ENCODE measurements at places on chromosomes 3 and 15. TPM values are rescaled to one million over a fixed set of nuclear protein-coding genes. Genes with fewer than 3 reads are reported as not detected.
A peak's percentile ranks its signal among the peaks of the same experiment; 100 is the strongest.

DNA sequence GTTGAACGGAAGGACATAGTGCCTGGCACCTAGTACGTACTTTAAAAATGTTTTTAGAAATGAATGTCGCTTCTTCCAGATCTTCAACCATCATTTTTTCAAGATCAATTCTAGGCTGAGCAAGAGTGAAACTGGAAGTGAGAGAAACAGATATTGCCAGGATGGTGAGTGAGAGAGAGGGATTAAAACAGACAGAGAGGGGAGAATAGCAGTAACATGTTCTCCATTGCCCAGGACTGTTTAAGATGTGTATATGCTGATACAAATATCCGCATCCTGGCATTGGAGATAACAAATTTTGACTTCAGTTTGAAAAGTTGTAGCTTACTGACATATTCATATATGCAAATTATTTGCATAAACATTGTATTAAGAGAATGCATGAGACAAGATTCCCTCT lies 1156.1 kb downstream of the TBL1XR1 start:
- H3K4me3 ChIP-seq, result no peak overlapping the region
- no peaks in the 10 kb centered on the region for H3K36me3 ChIP-seq
- peaks cover 11% of the 10 kb centered on the region for H3K4me1 ChIP-seq
- no peak for DNase-seq
- H3K27me3 ChIP-seq, result no peaks in the 10 kb centered on the region
- no peak overlapping the region for H3K27ac ChIP-seq

DNA sequence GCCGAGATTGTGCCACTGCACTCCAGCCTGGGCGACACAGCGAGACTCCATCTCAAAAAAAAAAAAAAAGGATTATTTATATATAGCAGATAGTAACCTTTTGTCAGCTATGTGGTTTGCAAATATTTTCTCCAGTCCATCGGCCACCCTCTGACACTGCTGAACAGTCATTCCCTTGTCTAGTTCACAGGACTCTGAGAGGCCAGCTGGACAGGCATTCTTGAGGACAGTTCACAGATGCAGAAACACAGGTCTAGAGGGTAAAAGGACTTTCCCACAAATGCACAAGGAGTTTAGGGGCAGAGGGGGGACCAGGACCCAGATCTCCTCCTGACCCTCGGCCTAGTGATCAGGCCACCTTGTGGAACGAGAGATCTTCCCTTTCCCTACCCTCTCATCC lies 7.5 kb upstream of the TMEM40 start:
- H3K36me3 ChIP-seq, result no peaks in the 10 kb centered on the region
- no peak overlapping the region for H3K4me3 ChIP-seq
- no peak overlapping the region for H3K27ac ChIP-seq

DNA sequence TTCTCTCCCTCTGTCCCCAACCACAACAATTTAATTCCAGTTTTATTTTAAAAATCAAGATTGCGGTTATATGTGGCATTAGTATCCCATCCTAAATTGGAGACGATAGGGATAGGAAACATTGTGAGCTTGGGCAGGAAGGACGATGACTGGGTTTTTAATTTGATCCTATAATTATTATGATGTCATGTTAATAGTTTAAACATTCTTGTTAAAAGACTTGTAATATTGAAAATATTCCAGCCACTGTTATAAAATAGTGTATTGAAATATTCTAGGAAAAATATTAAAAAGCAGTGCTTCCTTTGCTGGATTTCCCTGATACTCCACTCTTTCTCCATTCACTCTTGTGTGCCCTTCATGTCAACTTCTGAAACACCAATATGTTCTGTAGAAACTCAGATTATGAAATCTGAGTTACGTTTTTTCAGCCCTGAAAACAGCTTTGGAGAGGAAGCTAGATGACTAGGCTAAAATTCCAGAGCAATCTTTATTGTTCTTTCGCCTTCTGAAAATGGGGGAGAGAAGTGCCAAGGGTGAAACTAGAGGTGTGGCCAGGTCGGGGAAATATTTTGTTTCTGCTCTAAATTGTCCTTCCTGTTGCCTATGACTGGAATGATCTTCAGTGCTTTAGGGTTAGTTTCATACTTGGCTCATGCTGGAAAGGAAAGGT lies 46.1 kb upstream of the MAP3K13 start:
- no peak overlapping the region for H3K27ac ChIP-seq
- no peak overlapping the region for H3K4me3 ChIP-seq
- H3K27me3 ChIP-seq, result no peaks in the 10 kb centered on the region

DNA sequence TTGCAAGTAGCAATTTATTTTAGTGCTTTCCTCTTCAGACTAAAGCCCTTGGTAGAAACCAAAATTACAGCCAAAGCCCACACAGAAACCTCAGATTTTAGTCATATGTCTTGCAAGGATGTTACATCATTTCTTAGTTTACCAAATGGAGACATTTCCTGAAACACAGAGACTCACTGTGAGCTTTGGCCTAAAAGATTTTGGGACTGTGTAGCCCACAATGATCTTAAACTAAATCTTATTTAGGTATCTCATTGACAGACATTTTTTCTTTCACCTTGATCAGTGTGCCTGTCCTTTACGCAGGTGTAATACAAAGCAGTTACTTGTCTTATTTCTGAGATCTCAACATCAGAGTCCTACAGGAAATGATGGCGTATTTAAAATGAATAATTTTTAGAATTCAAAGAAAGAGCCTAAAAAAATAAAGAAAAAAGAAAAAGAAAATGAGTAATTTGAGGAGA lies 27.8 kb upstream of the AP4E1 start:
- no peak overlapping the region for H3K4me3 ChIP-seq
- peak; percentile 86 for DNase-seq
- peak overlapping the region; percentile 96 for H3K27ac ChIP-seq
- no peaks in the 10 kb centered on the region for H3K27me3 ChIP-seq
- H3K4me1 ChIP-seq, result peaks cover 48% of the 10 kb centered on the region

DNA sequence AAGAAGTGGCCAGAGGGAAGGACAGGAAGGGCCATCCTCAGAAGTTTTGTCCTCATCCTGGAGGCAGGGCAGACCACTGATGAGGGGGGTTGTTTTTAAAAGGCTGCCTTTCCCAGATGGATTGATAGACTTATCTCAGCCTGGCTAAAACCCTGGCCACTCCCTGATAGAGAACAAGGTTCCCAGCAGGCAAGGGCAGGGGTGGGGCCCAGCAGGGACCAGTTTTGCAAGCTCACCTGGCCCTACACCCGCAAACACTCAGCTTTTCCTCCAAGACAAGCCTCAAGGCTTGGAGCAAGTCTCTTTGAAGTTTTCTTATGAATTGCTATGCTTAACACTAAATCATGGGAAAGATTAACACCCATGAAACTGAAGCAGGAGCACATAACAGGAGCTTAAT lies 9.1 kb downstream of the LIPC start:
- peak overlapping the region; percentile 84 for H3K27ac ChIP-seq
- no peak overlapping the region for H3K4me3 ChIP-seq
- no peaks in the 10 kb centered on the region for H3K36me3 ChIP-seq
- DNase-seq, result no peak
- no peaks in the 10 kb centered on the region for H3K27me3 ChIP-seq

- H3K27ac ChIP-seq, result peak overlapping the region; percentile 40
- H3K27me3 ChIP-seq, result no peaks in the 10 kb centered on the region
- H3K36me3 ChIP-seq, result no peaks in the 10 kb centered on the region
- DNase-seq, result no peak
- peaks cover 14% of the 10 kb centered on the region for H3K4me1 ChIP-seq
These were observed 78.8 kb downstream of the SLC7A14 start for GRCh38 chr3:170507063-170507462.

DNA sequence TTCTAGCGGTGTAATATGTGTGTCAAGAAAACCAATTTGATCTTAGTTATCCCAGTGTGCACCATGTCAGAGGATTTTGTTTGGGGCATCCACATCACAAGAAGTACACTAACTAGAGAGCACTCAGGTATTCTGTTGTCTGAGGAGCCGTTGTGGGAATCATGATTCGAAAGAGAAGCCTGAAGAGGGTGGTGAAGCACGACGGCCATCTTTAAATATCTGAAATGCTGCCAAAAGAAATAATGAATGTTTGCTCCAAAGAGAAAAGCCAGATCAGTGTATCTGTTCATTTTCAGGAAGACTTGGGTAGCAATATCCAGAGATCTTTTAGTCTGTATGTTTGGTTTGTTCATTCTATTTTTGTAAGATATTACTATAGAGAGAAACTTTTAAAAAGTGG lies 180.7 kb downstream of the KLHL25 start:
- peak; percentile 15 for DNase-seq
- no peak overlapping the region for H3K4me3 ChIP-seq
- no peaks in the 10 kb centered on the region for H3K36me3 ChIP-seq
- H3K27ac ChIP-seq, result no peak overlapping the region

DNA sequence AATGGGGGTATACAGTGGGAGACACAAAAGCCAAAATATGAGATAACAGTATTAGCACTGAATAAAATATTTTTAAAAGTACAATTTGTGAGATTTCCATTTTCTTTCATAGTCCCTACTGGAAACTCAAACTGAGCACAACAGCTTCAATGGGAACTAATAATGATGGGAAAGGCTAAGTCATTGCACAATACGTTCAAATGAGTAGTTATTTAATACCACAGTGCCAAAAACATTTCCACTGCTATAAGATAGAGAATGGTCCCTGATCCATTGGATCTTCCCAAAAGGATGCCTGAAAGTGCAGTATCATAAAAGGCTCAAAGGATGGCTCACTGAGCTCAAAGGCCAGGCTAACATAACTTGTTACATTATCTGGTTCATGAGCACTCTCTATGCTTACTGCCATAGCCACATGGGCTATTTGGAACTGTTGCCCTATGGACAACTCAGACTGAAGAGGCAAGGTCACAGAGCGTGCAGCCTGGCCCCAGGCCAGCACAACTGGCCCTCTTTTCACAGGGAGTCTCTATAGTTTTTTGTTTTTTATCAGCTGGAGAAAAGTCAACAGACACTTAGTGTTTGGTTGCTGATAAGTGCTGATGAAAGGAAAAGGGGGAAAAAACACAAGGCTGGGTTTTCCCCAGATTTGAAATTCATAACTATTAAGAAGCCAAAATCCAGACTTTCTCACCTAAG lies 54.1 kb upstream of the PPIB start:
- H3K27me3 ChIP-seq, result no peaks in the 10 kb centered on the region
- H3K27ac ChIP-seq, result no peak overlapping the region
- no peak overlapping the region for H3K4me3 ChIP-seq
- DNase-seq, result peak; percentile 36
- H3K4me1 ChIP-seq, result no peaks in the 10 kb centered on the region

GRCh38 chr3:194381460-194381875 lies 11.9 kb upstream of the LRRC15 start:
- no peaks in the 10 kb centered on the region for H3K4me1 ChIP-seq
- no peak overlapping the region for H3K27ac ChIP-seq
- H3K4me3 ChIP-seq, result no peak overlapping the region
- no peaks in the 10 kb centered on the region for H3K36me3 ChIP-seq

- no peaks in the 10 kb centered on the region for H3K36me3 ChIP-seq
- H3K4me1 ChIP-seq, result peaks cover 4% of the 10 kb centered on the region
- DNase-seq, result peak; percentile 80
- no peak overlapping the region for H3K27ac ChIP-seq
- no peak overlapping the region for H3K4me3 ChIP-seq
- no peaks in the 10 kb centered on the region for H3K27me3 ChIP-seq
These were observed 34.5 kb upstream of the CHST2 start for GRCh38 chr3:143084856-143085731.

- DNase-seq, result no peak
- H3K36me3 ChIP-seq, result no peaks in the 10 kb centered on the region
- no peak overlapping the region for H3K4me3 ChIP-seq
- no peaks in the 10 kb centered on the region for H3K27me3 ChIP-seq
- no peaks in the 10 kb centered on the region for H3K4me1 ChIP-seq
These were observed 31.1 kb downstream of the TMEM40 start for GRCh38 chr3:12727937-12728336.

DNA sequence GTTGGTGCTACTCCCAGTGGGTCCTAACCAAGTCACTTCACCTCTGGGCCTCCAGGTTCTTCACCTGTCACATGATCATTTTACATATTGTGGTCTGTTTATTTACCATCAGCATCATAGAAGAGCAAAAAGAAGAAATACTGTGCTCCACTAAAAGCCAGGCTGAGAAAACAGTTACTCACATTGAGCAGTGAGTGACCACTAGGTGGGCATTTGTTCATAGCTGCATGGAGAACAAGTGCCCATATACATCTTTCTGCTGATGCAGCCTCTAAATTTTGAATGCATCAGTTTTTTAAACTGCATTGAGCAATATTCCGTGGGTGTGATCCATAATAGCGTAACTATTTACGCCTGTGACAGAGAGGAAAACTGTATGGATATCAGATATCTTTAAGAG lies 76.2 kb downstream of the DCUN1D1 start:
- H3K27ac ChIP-seq, result no peak overlapping the region
- H3K36me3 ChIP-seq, result peaks cover 32% of the 10 kb centered on the region
- no peak overlapping the region for H3K4me3 ChIP-seq
- H3K4me1 ChIP-seq, result 0 out of 2 replicates have a peak, but pooled peaks cover 8% of the 10 kb centered on the region
- no peak for DNase-seq
- H3K27me3 ChIP-seq, result no peaks in the 10 kb centered on the region

DNA sequence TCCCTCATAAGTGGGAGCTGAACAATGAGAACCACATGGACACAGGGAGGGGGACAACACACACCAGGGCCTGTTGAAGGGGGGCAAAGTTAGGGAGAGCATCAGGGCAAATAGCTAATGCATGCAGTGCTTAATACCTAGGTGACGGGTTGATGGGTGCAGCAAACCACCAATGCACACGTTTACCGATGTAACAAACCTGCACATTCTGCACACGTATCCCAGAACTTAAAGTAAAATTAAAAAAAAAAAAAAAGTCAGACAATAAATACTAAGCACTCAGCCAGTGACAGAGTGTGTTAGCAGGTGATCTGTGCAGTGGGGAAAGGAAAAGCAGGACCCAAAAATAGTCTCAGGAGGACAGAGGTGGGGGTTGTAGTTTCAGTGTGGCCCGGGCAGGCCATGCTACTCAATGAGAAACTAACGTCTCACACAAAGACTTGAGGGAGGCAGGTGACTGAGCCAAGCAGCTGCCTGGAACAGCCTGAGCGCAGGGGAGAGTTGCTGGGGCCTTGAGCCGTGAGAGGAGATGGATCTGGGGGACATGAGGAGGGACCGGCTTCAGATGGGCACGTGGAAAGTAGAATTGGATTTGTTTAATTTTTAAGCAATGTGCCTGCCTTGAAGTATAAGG lies 18.4 kb downstream of the ANKDD1A start:
- H3K4me3 ChIP-seq, result no peak overlapping the region
- H3K4me1 ChIP-seq, result no peaks in the 10 kb centered on the region
- H3K27me3 ChIP-seq, result no peaks in the 10 kb centered on the region
- H3K36me3 ChIP-seq, result no peaks in the 10 kb centered on the region
- no peak for DNase-seq

SOX14 gene
- total RNA-seq, result not detected

DISP2 gene
- total RNA-seq, result 0.13 TPM
